ENCODE measurements at places on chromosomes 3 and 15.

- H3K27ac ChIP-seq = no peak overlapping the region
- H3K4me3 ChIP-seq = no peak overlapping the region
- no peaks in the 10 kb centered on the region for H3K36me3 ChIP-seq
- DNase-seq = no peak
Measured at GRCh38 chr15:50808728-50809127, 43.2 kb upstream of the SPPL2A start.

GRCh38 chr3:193149998-193150397 lies 91.0 kb upstream of the PLAAT1 start:
- no peaks in the 10 kb centered on the region for H3K4me1 ChIP-seq
- DNase-seq = no peak
- no peak overlapping the region for H3K4me3 ChIP-seq
- no peaks in the 10 kb centered on the region for H3K36me3 ChIP-seq

- no peak for DNase-seq
- H3K36me3 ChIP-seq = peaks cover 2% of the 10 kb centered on the region
- no peak overlapping the region for H3K4me3 ChIP-seq
- H3K4me1 ChIP-seq = no peaks in the 10 kb centered on the region
Measured at GRCh38 chr3:195403841-195404408, 38.9 kb downstream of the ACAP2 start.

GRCh38 chr15:65373163-65373651 lies 4.6 kb downstream of the IGDCC3 start:
- DNase-seq = peak; percentile 19
- peaks cover 24% of the 10 kb centered on the region for H3K36me3 ChIP-seq
- peaks cover 12% of the 10 kb centered on the region for H3K4me1 ChIP-seq

GRCh38 chr15:50145451-50145872 lies 26.4 kb upstream of the ATP8B4 start:
- no peaks in the 10 kb centered on the region for H3K27me3 ChIP-seq
- DNase-seq = no peak
- H3K36me3 ChIP-seq = no peaks in the 10 kb centered on the region
- no peaks in the 10 kb centered on the region for H3K4me1 ChIP-seq
- H3K27ac ChIP-seq = no peak overlapping the region
- no peak overlapping the region for H3K4me3 ChIP-seq

- no peaks in the 10 kb centered on the region for H3K27me3 ChIP-seq
- no peak overlapping the region for H3K4me3 ChIP-seq
- no peaks in the 10 kb centered on the region for H3K36me3 ChIP-seq
- no peaks in the 10 kb centered on the region for H3K4me1 ChIP-seq
- DNase-seq = no peak
Measured at GRCh38 chr3:15211937-15212336, 5.9 kb downstream of the CAPN7 start.

- 0 out of 2 replicates have a peak, but pooled peaks cover 4% of the 10 kb centered on the region for H3K4me1 ChIP-seq
- DNase-seq = no peak
- H3K27me3 ChIP-seq = no peaks in the 10 kb centered on the region
Measured at GRCh38 chr15:55770261-55770660, 27.3 kb upstream of the PRTG start.

DNA sequence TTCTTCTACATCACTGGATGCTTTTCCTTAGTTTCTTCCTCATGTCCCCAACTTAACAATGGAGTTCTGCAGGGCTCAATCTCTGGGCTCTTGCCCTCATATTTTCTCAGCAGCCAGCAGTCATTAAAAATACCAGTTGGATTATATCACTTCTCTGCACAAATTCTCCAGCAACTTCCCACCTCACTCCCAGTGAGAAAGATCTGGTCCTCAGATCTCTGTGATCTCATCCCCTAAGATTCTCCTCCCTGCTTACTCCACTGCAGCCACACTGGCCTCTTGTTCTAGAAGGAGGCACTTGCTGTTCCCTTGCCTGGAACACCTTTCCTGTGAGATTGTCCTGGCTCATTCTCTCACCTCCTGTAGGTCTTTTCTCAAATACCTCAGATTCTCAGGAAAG lies 6.1 kb downstream of the ERICH6 start:
- no peak overlapping the region for H3K4me3 ChIP-seq
- no peaks in the 10 kb centered on the region for H3K27me3 ChIP-seq
- H3K27ac ChIP-seq = no peak overlapping the region
- peaks cover 8% of the 10 kb centered on the region for H3K36me3 ChIP-seq
- no peak for DNase-seq

DNA sequence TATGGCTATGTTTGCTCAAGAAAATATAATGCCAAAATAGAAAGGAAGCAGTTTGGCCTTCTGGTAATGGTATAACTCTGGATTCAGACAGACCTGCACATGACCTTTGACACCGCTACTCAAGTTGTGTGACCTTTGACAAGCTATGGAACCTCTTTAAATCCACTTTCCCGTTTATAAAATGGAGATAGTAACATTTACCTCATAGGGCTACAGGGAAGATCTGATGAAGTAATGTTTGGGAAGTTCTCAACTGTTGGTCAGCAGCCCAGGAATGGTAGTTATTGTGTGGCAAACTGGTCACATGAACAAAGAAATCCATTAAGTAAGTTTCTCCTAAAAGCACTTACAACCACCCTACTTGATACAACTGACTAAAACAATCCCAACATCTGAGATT lies 95.1 kb upstream of the PHLDB2 start:
- H3K27ac ChIP-seq = no peak overlapping the region
- no peaks in the 10 kb centered on the region for H3K36me3 ChIP-seq
- no peaks in the 10 kb centered on the region for H3K4me1 ChIP-seq
- H3K27me3 ChIP-seq = no peaks in the 10 kb centered on the region
- H3K4me3 ChIP-seq = no peak overlapping the region
